ENCODE measurements at places on chromosomes 11 and 22. TPM values are rescaled to one million over a fixed set of nuclear protein-coding genes. Genes with fewer than 3 reads are reported as not detected.

KCTD14 gene
- total RNA-seq: 0.23 TPM

- DNase-seq: no peak
Observed at GRCh38 chr11:64056213-64056785, 20.6 kb downstream of the FLRT1 start.

GRCh38 chr22:29907753-29908515, 25.0 kb downstream of the MTMR3 start:
- no peak for DNase-seq

- no peak for DNase-seq
Observed at GRCh38 chr11:2766166-2766565, 66.4 kb upstream of the KCNQ1OT1 start.

DNA sequence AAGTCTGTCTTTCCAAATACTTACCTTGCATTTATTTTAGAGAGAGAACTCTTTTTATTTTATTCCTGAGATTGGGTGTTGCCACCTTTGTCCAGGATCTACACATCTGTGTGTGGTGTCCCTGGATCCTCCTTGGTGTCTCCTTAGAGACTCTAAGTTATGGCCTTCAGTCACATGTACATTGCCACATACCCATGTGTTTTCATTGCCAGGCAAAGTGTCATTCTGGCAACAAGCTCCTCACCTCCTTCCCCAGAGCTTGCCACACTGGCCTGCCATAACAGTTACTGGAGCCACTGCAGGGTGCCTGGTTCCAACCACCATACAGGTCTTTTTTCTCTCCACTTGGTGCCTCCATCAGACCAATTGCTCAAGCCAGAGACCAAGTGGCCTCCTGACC, 379.7 kb downstream of the NTM start:
- no peak for DNase-seq

Data from activated T-helper 2 cell treated with anti-CD3 and anti-CD28 coated beads, Interferon-gamma antibody, Interleukin-2, Interleukin-4, amounts not matched to agents 10 μg/mL and 5 μg/mL and 100 μg/mL, durations not matched to agents 14 hours and 24 hours and 36 hours (primary cell).